Uterus (tissue), 4 donors: ENCODE measurements at places on chromosomes 3 and 15. TPM values are rescaled to one million over a fixed set of nuclear protein-coding genes. Genes with fewer than 3 reads are reported as not detected.

Gene PLS1
- total RNA-seq: 1.8 TPM

Gene C3orf80
- total RNA-seq: not detected

Gene STRIT1
- not detected for total RNA-seq

Gene RASGRP1
- total RNA-seq: under 0.01 TPM

Gene GOLGA8J
- total RNA-seq: not detected

Gene IMPG2
- under 0.01 TPM for total RNA-seq

Gene SPINK8
- not detected for total RNA-seq

Gene CACNA2D2
- 5.3 TPM for total RNA-seq

DNA sequence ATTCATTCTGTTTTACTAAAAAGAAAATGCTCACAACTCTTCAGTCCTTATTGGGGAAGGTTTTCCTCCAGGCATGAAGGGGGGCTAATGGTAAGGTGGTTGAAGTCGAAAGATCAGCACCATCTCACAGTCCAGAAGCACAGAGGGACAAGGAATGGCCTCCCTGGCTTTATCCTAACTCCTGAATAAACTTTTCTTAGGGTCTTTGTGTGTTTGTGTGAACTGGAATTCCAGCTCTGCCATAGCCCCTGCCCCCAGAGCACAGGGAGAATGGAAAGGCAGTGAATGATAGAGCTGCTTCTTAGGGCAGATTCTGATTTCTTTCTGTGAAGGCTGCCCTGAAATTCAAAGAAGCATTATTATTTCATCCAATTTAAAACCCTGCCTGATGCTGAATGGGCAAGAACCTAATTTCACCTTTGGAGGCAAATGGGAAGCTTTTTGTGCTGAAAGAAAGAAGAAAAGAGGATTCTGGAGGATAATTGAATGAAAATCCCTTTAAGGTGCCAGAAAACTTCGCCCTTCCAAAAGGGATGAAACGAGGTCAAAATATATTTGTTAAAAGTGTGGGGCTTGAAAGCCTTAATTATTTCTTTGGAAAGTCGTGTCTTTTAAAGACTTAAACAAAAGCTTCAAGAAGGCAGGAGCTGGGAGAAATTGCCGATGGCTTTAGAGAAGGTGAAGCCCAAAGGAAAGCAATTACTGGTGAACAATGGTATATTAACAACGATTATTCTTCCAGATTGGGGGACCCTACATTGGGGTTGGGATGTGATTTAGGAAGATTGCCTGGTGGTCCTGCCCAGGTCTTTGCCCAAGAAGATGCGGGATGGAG, 259.9 kb upstream of the RGMA start:
- DNase-seq: no peak
- H3K36me3 ChIP-seq: no peaks in the 10 kb centered on the region
- H3K4me1 ChIP-seq: no peaks in the 10 kb centered on the region
- no peaks in the 10 kb centered on the region for H3K27me3 ChIP-seq
- H3K27ac ChIP-seq: no peak overlapping the region
- no peak overlapping the region for H3K4me3 ChIP-seq

GRCh38 chr15:58038426-58039078, 27.0 kb downstream of the ALDH1A2 start:
- H3K4me3 ChIP-seq: no peak overlapping the region
- DNase-seq: no peak
- H3K36me3 ChIP-seq: no peaks in the 10 kb centered on the region
- H3K27ac ChIP-seq: peak overlapping the region; percentile 17
- H3K27me3 ChIP-seq: no peaks in the 10 kb centered on the region
- peaks cover 4% of the 10 kb centered on the region for H3K4me1 ChIP-seq

GRCh38 chr3:72086042-72086742, 301.2 kb upstream of the PROK2 start:
- no peaks in the 10 kb centered on the region for H3K27me3 ChIP-seq
- peaks cover 12% of the 10 kb centered on the region for H3K4me1 ChIP-seq
- H3K27ac ChIP-seq: peak overlapping the region; percentile 43
- H3K4me3 ChIP-seq: no peak overlapping the region
- peak; percentile 51 for DNase-seq
- no peaks in the 10 kb centered on the region for H3K36me3 ChIP-seq

DNA sequence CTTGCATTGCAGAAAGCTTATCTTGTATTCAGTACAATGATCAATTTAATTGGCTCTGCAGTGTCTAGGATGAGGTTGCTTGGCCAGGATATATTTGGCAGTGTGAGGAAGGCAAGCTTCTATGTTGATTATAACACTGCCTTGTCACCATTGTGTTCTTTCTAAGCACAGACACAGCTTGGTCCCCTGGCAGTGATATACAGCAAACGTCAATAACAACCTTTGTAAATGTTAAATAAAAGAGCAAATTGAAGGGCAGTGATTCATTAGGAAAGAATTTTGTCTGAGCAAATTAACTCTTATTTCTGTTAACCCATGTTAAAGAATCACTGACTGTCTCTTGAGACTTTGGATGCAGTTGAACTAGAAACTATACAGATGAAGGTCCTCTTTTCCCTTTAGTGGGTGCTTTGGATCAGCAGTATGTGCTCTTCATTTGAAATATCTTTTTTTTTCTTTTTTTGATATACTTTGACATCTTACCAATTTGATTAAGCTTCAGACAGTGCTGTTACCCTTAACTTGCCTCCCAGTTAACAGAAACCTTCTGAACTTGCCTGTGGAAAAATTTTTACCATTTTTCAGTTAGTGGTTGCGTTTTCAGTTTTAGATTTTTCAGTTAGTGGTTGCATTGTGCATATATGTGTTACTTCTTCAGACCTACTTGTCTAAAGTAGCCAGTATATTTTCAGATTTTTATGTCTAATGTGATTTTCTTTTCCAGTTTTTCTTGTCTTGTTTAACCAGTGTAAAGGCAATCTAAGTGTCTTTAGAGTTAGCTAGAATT, 199.8 kb downstream of the TCF12 start:
- H3K4me3 ChIP-seq: no peak overlapping the region
- H3K27me3 ChIP-seq: no peaks in the 10 kb centered on the region

DNA sequence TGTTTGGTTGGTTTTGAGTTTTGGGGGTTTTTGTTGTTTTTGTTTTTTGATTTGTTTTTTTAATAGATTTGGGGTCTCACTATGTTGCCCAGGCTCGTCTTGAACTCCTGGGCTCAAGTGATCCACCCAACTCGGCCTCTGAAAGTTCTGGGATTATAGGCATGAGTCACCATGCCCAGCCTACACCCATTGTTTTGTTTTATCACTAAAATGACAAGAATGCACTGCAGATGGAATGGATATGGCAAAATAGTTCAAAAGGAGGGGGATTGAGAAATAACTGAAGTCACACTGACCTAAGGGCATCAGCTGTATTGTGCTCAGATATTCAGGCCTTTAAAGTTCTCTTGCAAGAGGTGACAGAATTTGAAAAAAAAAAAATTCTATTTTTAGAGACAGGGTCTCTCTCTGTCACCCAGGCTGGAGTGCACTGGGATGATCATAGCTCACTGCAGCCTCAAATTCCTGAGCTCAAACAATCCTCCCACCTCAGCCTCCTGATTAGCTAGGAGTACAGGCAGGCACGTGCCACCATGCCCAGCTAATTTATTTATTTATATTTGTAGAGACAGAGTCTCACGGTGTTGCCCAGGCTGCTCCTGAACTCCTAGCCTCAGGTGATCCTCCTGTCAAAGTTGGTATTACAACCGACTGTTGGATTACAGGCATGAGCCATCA, 4.4 kb upstream of the RASA2 start:
- H3K36me3 ChIP-seq: no peaks in the 10 kb centered on the region
- no peak overlapping the region for H3K27ac ChIP-seq
- peaks cover 6% of the 10 kb centered on the region for H3K4me1 ChIP-seq
- H3K27me3 ChIP-seq: no peaks in the 10 kb centered on the region
- no peak for DNase-seq

GRCh38 chr3:89264037-89264560, 156.7 kb downstream of the EPHA3 start:
- DNase-seq: no peak
- H3K27ac ChIP-seq: no peak overlapping the region
- H3K36me3 ChIP-seq: no peaks in the 10 kb centered on the region
- H3K4me1 ChIP-seq: no peaks in the 10 kb centered on the region
- no peak overlapping the region for H3K4me3 ChIP-seq

DNA sequence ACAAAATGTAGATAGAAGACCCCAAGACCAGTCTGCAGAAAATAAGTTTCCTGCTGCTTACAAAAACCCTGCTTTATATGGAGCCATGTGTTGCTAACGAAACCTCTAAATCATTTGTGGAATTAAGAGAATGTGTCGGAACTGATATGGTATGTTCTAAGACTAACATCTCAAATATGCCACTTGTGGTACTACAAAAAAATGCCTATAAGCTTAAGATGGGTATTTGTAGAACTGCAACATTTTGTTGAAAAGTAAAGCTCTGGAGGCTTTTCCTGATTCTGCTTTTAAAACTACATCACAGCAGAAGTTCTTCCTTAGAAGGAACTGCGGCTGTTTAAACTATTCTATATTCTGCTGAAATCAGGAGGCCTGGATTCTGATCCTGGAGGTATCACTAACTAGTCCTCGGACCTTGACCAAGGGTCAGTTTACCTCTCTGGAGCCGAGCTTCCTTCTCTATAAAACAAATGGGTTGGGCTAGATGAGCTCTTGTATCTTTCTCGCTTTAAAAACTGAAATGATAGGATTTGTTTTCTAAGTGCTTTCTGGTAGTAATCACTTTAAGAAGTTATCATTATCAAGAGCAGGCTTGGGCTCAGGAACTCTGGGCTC, 74.9 kb downstream of the RAD18 start:
- H3K27me3 ChIP-seq: no peaks in the 10 kb centered on the region
- no peak overlapping the region for H3K4me3 ChIP-seq
- no peak overlapping the region for H3K27ac ChIP-seq
- no peaks in the 10 kb centered on the region for H3K4me1 ChIP-seq

GRCh38 chr15:28914483-28915023, 28.8 kb downstream of the APBA2 start:
- no peak overlapping the region for H3K27ac ChIP-seq
- no peak for DNase-seq
- H3K36me3 ChIP-seq: no peaks in the 10 kb centered on the region
- no peaks in the 10 kb centered on the region for H3K4me1 ChIP-seq

DNA sequence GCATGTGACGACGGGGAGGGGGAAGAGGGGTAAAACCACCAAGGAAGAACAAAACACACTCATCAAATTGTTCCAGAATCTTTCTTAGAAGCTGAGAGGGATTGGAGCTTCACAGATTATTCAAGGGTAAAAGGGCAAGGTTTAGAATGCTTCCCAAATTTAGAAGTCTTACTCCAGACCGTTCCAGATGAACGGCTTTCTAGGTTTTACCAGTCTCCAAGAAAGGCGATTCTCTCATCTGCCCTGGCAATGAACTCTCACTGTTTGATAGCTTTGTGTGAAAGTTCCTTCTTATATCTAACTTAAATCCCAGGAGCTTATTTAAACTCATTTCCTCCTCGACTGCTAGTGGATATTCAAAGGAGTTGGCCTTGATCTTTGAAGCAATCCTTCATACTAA, 124.3 kb upstream of the PRICKLE2 start:
- no peaks in the 10 kb centered on the region for H3K36me3 ChIP-seq
- no peak for DNase-seq
- no peak overlapping the region for H3K4me3 ChIP-seq
- no peak overlapping the region for H3K27ac ChIP-seq
- no peaks in the 10 kb centered on the region for H3K4me1 ChIP-seq
- no peaks in the 10 kb centered on the region for H3K27me3 ChIP-seq
